ENCODE measurements at places on chromosomes 4 and X.

- H3K36me3 ChIP-seq, result no peaks in the 10 kb centered on the region
- no peak overlapping the region for H3K27ac ChIP-seq
These were observed 123.2 kb downstream of the FHIP1A start for GRCh38 chr4:151532001-151532708.

DNA sequence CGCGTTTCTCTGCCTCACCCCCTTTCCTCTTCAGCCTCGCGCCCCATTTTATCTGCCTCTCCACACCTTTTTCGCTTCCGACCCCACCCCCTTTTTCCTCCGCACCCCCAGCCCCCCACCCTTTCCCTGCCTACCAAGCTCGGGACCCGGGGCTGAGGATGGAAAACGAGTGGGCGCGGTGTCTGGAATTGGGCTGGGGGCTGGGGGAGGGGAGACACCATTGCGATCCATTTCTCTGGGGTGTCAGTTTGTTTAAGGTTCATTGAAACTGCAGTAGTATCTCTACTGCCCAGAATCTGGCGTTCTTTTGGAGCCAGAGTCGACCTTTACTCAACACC is 707 bp downstream of the SLC9A6 start:
- DNase-seq, result no peak
- no peaks in the 10 kb centered on the region for H3K27me3 ChIP-seq
- H3K4me1 ChIP-seq, result peaks cover 43% of the 10 kb centered on the region
- peaks cover 12% of the 10 kb centered on the region for H3K36me3 ChIP-seq
- H3K4me3 ChIP-seq, result peak overlapping the region; percentile 92
- H3K27ac ChIP-seq, result peak overlapping the region; percentile 90

DNA sequence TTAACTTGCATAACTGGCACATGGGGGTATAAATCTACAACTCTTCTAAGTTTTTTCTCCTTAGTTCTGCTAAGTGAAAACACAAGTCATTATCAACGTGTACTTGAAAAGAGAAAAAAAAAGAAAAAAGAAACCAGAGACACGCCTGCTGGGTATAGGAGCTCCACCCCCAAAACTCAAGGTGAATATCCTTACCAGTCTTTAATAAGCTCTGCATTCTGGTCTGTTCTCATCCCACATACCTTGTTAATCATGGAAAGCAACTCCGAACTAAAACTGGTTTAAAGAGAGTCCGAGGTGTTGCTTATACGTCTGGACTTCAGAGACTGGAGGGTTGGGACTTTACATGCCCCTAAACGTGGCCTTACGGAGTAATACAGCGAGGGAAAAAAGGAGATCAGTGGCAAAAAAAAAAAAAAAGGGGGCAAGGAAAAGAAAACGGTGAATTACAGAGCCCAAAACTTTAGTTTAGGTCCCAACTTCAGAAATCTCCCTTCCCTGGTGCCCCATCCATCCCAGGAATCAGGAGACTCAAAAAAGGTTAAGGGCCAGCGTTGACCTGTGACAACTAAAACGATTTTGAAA is 1.0 kb downstream of the PGRMC2 start:
- peaks cover 28% of the 10 kb centered on the region for H3K36me3 ChIP-seq
- peaks cover 36% of the 10 kb centered on the region for H3K4me1 ChIP-seq
- no peak for DNase-seq
- H3K27ac ChIP-seq, result peak overlapping the region; percentile 86
- no peaks in the 10 kb centered on the region for H3K27me3 ChIP-seq

DNA sequence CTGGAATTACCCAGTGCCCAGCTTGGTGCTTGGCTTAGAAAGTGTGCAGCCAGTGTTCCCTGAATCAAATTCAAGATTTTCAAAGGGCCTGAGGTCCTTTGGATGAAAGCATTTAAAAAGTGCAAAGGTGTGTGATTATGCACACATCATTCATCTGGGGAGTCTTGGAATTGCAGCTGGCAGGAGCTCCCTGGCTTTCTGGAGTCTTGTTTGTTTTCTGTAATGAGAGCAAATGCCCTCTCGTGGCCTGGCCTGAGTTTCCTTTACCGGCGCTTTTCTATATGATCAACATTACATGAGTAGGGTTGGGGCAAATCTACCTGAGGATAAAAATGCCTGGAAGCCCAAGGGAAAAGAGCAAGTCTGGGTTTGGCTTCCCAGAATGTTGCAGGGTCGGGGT is 24.6 kb upstream of the SORCS2 start:
- no peak overlapping the region for H3K4me3 ChIP-seq
- H3K27me3 ChIP-seq, result peaks cover 11% of the 10 kb centered on the region
- peaks cover 9% of the 10 kb centered on the region for H3K4me1 ChIP-seq
- DNase-seq, result no peak

- no peaks in the 10 kb centered on the region for H3K27me3 ChIP-seq
- no peak overlapping the region for H3K27ac ChIP-seq
These were observed 184.0 kb upstream of the FSTL5 start for GRCh38 chr4:162347842-162348213.

Data from central memory CD8-positive, alpha-beta T cell (primary cell).